ENCODE measurements at places on chromosomes 16 and 17.

- DNase-seq = no peak
Observed at GRCh38 chr16:84617041-84617790, 662 bp downstream of the COTL1 start.

- DNase-seq = no peak
Observed at GRCh38 chr17:12619459-12620199, 46.1 kb upstream of the MYOCD start.

GRCh38 chr17:55728833-55729232 lies 6.2 kb upstream of the TMEM100 start:
- no peak for DNase-seq

GRCh38 chr16:67244387-67245185 lies 2.7 kb downstream of the FHOD1 start:
- no peak for DNase-seq

DNA sequence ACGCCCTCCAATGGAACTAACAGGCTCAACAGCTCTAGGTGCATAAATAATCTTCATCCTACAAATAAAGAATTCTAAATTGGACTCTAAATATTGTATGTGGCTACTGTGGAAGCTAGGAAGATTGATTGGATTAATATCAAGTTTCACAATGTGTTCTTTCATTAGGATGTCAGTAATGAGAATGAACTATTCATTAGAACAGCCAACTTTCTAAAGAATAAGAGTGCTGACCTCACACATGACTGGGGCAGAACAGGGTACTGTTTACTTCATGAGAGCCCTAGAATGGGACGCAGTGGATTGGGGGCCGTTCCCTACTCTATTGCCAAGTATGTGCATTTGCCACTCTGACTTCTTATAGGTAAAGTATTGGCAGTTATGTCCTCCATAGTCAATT lies 528.2 kb upstream of the RBFOX1 start:
- DNase-seq = no peak

GRCh38 chr16:11413907-11414595 lies 68.8 kb downstream of the RMI2 start:
- DNase-seq = no peak

DNA sequence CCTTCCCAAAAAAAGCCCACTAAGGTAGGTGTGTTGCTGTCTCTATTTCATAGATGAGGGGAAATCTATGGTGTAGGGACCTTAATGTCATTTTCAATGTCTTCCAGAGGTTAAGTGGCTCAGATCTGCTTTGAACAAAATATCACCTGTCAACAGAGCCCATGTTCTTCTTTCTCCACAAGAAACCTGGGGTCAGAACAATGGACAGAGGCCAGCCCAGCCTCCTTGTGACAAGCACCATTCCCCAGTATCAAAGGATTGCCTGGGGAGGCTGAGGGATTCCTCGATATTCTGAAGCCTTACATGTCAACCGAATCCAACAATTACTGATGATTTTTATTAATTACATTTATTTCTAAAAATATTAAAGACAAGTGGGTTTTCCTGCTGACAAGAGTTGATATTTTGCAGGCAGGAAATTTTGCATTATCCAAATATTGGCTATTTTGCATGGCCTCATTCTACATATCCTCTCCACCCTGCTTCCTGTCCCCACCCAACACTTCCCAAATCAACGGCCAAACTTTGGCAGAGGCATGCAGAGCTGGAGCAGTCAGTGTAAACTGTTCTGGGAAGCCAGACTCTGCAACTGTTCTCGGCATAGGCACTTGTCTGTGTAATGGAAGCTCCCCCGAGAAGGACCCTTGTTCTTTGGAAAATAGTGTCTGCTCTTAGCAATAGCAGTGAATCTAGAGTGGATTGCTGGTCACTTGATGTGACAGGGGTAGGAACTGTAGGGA lies 281.5 kb downstream of the HS3ST3A1 start:
- no peak for DNase-seq

- no peak for DNase-seq
Observed at GRCh38 chr16:4648917-4649316, 24.3 kb downstream of the MGRN1 start.

GRCh38 chr16:8935989-8936388 lies 27.7 kb downstream of the USP7 start:
- DNase-seq = no peak

GRCh38 chr17:8176197-8176940 lies at the start of gene TMEM107:
Gene TMEM107, minus strand, starts transcription at chr17:8176380. Its CDS starts 94 bp downstream, at chr17:8176286.
- DNase-seq = peak; percentile 93

GRCh38 chr16:14419817-14420216 lies 210.2 kb downstream of the PARN start:
- DNase-seq = no peak

GRCh38 chr16:27223226-27223610 lies 19.9 kb downstream of the KDM8 start:
- no peak for DNase-seq

- no peak for DNase-seq
Observed at GRCh38 chr17:5745111-5745813, 161.0 kb upstream of the NLRP1 start.

DNA sequence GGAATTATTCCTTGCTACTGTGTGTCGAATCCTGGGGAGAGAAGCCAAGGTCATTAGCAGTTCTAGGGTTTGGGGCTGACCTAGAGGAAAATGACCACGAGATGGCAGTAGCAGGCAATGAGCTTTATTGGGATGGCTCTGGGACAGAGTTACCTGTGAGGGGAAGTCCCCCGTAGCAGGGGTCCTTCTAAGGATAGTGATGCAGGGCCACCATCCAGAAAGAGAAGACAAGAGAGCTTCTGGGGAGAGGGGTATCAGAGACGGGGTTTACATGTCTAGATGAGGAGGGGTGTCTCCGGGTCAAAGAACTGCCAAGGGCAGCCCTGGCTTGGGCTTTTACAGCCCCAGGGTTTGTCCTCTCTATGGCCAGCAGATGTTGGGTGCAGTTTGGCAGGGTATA lies 6.4 kb upstream of the GGT6 start:
- no peak for DNase-seq

DNA sequence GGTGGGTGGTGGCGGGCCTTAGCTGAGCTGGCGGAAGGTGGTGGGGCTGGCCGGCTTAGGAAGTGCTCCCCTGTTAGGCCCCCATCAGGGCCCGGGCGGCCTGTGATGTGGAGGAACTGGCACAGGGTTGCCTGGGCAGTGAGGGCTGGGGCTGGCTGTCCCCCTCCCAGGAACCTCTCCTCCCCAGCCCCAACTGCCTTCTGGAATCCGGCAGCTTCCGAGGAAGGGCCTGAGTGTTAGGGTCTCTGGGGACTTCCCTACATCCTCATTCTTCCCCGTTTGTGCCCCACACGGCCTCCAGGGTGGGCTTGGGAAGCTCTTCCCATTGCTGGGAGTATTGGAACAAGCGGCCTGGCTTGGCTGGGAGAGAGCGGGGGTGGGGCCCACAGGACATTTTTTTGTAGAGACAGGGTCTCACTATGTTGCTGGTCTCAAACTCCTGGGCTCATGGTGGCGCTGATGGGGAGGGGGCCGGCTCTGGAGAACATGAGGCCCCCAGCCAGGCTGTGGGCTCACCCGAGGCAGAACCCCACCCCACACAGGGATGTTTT lies 89.9 kb upstream of the CIBAR2 start:
- no peak for DNase-seq

GRCh38 chr17:12229335-12229734 lies 208.7 kb downstream of the MAP2K4 start:
- no peak for DNase-seq

DNA sequence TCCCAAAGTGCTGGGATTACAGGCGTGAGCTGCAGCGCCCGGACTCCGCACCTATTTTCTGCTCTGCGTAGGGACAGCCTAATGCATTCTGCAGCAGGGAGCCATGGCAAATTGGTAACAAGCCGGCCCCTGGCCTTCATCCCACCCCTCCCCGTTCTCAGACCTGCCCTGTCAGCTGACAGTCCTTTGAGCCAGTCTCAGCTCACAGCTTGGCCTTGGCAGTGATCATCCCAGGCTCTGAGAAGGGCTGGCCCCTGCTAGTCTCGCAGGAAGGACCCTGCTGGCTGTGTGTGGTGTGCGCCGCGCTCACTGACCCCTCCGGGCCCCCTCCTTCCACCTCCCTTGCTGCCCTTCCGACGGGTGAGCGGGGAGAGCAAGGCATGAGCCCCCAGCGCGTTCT lies 10.3 kb upstream of the NPTX1 start:
- no peak for DNase-seq

- no peak for DNase-seq
Observed at GRCh38 chr16:82366462-82366861, 196.4 kb upstream of the MPHOSPH6 start.

Data from head of caudate nucleus (tissue), 42 donors.